Cardiac septum (tissue), 1 donor: ENCODE measurements at places on chromosomes 4 and X. TPM values are rescaled to one million over a fixed set of nuclear protein-coding genes. Genes with fewer than 3 reads are reported as not detected.

DNA sequence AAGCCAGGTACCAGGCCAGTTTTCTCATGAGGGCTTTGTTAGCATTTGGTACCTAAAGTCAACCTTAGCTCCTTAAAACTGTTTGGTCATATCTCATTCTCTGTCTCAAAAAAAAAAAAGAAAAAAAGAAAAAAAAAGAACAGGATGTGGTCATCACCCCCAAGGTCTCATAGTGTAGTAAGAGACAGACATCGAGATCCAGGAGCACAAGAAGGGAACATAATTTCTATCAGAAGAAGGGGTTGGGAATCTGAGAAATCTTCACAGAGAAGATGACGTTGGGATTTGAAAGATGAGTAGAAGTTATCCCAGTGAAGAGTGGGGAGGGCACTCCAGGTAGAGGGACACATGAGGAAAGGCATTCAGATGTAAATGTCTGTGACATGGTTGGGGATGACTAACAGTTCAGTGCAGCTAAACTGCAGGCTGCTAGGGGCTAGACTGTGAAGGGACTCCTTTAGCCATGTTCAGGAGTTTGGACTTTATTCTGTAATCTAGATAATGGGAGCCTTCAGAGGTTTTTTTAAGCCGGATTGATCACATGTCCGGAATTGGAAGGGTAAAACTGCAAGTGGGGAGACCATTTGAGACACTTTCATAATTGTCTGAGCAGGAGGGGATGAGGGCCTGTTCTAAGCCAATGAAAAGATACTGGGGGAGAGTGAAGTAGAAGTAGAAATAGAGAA is 26.9 kb upstream of the GJB1 start:
- no peak for DNase-seq

DNA sequence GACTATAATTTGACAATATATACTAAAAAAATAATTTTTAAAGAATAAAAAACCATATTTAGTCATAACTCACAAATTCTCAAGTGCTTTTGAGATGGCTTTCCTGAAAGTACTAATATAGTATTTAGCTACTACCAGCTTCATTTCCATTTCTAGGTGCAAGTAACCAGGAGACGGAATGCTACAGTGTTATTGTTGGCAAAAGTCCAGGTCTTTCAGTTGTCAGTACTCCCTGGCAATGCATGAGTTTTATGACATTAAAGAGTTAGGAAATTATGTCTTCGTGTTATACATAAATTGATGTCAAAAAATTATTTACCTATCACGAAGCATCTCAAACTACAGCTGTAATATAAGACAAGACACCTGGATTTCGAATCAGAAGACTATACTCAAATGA is 45.0 kb downstream of the TMEM47 start:
- no peak for DNase-seq

GRCh38 chrX:36961590-36961989 is 46.6 kb upstream of the FAM47C start:
- DNase-seq: no peak

GRCh38 chrX:5057786-5058185 is 1170.9 kb downstream of the NLGN4X start:
- no peak for DNase-seq

The ABCG2 gene
- total RNA-seq: 4.4 TPM
